NCI-H2081 (cell line): ENCODE measurements at places on chromosomes 2 and 18.
A peak's percentile ranks its signal among the peaks of the same experiment; 100 is the strongest.

- no peak for DNase-seq
Observed at GRCh38 chr2:47551800-47552525, 149.0 kb downstream of the MSH2 start.

GRCh38 chr18:12911025-12911928 is 27.2 kb upstream of the PTPN2 start:
- no peak for DNase-seq

GRCh38 chr2:209331291-209331844 is 92.5 kb upstream of the MAP2 start:
- peak; percentile 57 for DNase-seq

DNA sequence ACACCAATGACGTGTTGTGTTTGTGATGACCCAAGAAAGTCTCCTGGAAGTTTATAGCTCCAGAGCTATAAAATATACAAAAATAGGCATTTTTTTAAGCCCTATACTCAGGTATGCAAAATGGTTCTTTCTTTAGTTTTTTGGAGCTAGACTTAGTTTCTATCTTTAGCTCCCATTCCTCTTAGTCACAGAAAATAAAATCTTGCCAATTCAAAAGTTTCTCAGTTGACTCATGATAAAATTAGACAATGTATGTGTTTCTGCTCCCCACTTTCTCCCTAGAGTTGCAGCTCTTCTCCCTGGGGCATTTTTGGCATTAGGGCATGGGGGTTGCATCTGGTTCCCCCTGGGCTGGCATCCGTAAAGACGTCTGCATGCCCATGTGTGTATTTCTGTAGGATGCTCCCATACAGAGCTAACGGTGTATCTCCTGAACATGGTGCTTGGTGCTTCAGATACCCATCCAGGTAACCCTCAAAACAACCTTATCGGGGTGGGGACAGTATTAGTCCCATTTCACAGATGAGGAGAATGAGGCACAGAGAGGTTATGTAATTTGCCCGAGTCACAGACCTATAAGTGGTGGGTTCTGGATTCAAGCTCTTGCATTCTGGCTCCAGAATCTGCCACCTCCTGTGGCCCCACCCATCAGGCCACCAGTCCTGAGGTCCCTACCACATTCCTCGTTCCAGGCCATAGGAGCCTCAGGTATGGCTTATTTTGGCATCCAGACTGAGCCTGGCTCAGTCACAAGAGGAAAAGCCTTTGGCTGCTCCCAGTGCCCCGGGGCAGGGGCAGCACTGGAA is 43.1 kb upstream of the ASAP2 start:
- DNase-seq, result no peak

- DNase-seq, result peak; percentile 32
Observed at GRCh38 chr2:157107877-157108276, 149.6 kb upstream of the GALNT5 start.

GRCh38 chr2:58073751-58074150 is 27.1 kb downstream of the VRK2 start:
- DNase-seq, result no peak

DNA sequence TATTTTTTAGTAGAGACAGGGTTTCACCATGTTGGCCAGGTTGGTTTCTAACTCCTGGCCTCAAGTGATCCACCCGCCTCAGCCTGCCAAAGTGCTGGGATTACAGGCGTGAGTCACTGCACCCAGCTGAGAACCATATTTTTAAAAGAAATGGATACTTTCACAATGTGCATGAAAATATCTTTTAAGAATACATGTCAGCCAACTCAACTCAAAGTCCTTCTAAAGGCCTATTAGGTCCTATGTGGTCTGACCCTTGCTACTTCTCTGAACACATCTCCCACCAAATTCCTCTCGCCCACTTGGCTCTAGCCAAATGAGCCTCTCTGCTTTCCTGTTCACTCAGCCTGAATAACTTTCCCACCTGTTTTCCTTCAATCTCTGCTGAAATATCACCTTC is 119.6 kb downstream of the MTX2 start:
- no peak for DNase-seq

DNA sequence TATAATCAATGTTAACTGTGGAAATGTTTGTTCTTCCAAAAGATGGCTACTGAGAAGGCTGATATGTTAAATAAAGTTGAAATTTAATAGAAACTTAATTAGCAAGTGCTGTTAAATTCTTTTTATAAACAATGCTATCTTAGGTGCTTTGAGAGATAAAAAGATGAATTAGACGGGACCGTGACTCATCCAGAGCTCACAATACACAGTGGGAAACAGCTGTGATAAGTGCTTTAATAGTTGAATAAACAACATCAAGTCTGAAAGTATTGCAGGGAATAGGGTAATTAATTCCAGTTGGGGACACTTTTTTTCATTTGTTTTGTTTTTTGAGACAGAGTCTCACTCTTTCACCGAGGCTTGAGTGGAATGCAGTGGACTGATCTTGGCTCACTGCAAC is 85.5 kb upstream of the DTNA start:
- DNase-seq, result peak; percentile 27

- no peak for DNase-seq
Observed at GRCh38 chr2:1781291-1782080, 37.2 kb upstream of the PXDN start.

- no peak for DNase-seq
Observed at GRCh38 chr2:219968685-219969345, 341.4 kb downstream of the SLC4A3 start.

DNA sequence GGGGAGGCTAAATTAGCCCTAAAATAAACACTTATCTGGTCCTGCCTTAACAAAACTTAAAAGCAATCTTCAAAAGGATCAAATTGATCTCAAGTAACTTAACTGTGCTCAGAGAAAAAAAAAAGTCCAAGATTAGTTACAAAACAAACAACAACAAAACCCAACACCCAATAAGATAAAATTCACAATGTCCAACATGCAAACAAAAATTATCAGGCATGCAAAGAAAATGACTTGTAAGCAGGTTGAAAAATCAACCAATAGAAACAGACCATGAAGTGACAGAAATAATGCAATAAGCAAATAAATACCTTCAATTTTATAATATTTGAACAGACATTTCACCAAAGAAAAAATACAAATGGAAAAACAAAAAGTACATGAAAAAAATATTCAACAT is 4.0 kb upstream of the REEP1 start:
- DNase-seq, result no peak

DNA sequence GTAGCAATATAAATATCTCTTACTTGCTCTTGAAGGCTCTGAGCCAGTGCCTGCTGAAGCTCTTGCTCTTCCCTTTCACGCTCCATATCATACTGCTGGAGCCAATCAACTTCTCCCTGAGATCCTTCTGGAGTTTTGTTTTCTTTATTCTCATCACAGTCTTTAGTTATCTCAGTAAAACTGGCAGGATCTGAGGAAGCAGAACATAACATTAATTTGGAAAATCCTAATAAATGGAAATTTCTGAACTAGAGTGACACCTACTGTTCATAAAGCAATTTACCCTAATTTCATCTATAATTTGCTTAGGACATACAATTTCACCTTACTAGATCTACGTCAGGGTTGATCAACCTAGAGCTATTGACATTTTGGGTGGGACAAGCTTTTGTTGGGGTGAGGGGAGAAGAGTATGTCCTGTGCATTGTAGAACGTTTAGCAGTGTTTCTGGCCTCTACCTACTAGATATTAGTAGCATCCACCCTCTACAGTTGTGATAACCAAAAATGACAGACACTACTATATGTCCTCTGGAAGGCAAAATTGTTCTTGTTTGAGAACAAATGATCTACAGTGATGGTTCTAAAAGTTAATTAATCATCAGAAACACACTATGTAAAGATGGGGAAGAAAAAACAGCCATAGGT is 47.2 kb downstream of the VIL1 start:
- DNase-seq, result no peak

DNA sequence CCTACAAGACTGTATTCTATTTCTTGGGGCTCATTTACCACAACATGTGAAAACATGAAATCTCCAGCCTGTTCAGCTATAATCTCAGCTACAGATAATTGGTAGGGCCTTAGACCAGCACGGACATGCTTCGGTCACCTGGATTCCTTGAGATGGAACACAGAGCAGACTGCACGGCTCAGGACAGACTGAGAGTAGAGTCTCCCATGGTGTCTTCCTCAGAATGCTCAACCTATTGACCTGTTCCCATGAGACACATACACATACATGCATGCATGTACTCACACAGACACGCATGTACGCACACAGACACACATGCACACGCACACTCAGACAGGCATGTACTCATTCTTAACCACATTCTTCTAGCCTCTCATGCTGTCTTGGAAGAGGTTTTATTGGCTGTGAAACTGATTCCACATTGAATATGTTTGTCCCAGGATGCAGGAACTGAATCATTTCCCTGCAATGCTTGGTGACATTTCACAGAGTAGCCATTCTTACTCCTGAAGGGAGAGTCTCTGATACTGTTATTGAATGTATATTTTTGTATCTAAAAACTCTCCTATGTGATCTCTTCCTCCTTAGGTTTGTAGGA is 23.5 kb upstream of the BZW1 start:
- no peak for DNase-seq

DNA sequence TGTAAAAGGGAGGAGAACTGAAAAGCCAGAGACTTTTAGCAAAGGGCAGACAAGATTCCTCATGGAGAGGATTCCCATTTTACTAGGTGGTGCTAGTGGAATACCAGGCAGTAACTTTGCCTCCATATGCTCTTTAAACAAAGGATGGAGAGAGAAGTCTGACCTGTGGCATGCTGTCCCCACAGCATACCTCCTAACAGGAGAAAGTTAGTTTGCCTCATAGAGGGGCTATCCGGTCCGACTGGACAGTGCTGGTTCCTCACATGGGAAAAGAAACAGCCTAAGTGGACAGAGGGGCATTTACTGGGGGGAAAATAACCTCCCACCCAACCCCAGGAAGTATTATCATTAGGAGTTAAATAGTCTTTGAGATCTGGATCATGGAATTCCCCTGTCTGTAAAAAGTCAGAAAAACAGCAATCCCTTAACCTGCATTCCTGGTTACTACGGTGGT is 31.6 kb upstream of the GMCL1 start:
- DNase-seq, result no peak

DNA sequence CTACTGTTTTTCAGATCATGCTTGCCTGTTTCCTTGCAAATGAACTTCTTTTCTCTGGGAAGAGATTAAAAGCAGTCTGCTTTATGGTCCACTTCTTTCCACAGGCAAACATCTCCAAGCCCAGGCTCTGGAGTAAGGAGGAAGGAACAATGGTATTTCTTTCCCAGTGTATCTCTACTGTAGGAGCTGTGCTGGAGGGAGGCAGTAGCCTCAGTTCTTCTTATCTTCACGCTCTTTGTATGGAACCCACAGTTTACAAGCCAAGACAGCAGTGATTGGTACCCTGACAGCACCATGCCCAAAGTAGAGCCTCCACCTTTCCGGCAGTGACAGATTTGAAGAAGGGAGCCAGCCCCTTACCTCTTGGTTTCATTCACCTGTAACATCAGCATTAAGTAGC is 35.2 kb downstream of the SPOPL start:
- no peak for DNase-seq

DNA sequence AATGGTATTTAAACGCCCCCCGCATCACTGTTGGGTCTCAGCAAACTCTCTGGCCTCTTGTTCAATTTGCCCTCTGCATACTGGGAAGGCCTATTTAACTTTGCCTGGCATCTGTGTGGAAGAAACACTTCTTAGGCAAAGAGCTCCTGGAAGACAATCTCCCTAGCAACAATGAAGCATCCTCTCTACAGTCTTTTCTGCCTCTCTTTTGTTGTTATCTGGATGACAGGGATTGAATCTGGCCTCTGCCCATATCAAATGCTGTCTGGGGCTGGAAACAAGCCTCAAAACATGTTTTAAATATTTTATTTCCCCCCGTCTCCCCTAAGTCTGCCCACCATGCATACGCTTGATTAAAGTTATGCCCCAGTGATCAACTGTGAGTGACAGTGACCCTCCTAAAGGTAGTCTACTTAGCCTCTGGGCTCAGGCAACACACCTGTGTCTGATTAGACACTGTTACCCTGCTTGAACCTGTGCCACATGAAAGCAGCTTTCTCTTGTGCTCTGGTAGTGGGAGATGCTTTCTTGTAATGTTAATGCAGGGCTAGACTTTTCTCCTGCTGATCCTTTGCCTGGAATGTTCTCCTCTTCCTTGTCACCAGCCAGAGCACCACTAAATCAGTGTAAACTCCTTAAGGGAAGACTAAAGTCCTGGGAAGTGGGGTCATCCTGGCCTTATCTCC is 34.9 kb downstream of the CDC42EP3 start:
- no peak for DNase-seq

DNA sequence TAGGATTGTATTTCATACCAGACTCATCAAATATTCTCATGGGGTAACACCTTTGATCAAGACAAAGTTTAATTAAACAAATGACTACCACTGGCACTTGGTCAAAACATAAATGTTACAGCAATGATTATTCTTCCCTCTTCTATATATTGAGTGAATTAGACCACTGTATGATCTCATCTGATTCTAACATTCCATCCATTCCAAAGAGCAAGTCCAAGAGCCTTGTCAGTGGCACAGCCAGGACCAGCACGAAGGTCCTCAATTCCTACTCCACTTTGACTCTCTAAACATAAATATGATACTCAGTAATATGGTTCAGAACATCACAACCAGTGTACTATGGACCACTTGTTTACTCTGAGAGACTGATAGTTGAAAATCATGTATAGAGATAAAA is 86.4 kb downstream of the AP1S3 start:
- DNase-seq, result no peak

- DNase-seq, result no peak
Observed at GRCh38 chr2:23904692-23905091, 22.2 kb downstream of the ATAD2B start.

DNA sequence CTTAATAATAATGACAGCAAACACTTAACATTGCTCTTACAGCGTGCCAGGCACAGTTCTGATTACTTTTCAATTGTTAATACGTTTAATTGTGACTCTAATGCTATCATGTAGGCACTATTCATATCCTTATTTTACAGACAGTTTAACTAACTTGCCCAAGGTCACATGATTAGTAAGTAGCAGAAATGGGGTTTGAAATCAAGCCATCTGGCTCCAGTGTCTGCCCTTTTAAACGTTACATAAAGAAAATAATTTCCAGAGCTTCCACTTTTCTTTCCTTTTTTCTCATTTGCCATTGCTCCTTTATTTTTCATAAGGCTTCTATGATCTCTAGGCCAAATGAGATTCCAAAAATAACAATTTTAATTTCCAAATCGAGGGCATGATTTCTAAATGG is 50.6 kb upstream of the IKZF2 start:
- DNase-seq, result no peak

GRCh38 chr2:126913881-126914615 is 15.4 kb downstream of the TEX51 start:
- no peak for DNase-seq

GRCh38 chr2:74225698-74226459 is 27.5 kb downstream of the MTHFD2 start:
- DNase-seq, result no peak

DNA sequence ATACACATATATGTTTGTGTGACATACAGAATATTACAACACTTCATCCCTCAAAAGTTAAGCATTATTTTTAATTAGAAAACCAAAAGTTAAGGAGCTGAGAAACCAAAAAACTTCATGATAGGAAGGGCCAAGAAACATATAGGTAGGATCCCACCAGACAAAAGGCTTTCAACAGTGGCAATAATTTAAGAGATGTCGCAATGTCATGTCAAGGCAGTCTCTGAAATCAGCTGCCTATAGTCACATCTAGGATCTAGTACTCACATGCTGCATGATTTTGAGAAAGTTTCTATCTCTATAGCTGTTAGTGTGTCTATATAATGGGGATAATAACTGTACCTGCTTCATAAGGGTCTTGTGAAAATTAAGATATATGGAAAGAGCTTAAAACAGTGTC is 72.7 kb downstream of the SPIRE1 start:
- no peak for DNase-seq
